A549 treated with ZK216348 at 1 μM for 4 hours (cell line): ENCODE measurements at places on chromosomes 1 and 21. TPM values are rescaled to one million over a fixed set of nuclear protein-coding genes. Genes with fewer than 3 reads are reported as not detected.

PRKAA2 gene
- total RNA-seq, result 1.3 to 2.8 TPM (median 2.3 TPM) in 5 replicates

DCST1 gene
- not detected in 5 replicates for total RNA-seq

GLUL gene
- total RNA-seq, result 15.5 to 23.8 TPM (median 18.7 TPM) in 5 replicates

FCRL4 gene
- total RNA-seq, result not detected in 5 replicates

DHRS3 gene
- 44.3 to 62.2 TPM (median 56.5 TPM) in 5 replicates for total RNA-seq

CELA2B gene
- total RNA-seq, result not detected in 5 replicates

ZNF648 gene
- total RNA-seq, result not detected in 5 replicates

CHI3L1 gene
- total RNA-seq, result 0.18 TPM in 1 of 5 replicates, not detected in the others

ADAMTS4 gene
- total RNA-seq, result 0.02 TPM in 1 of 5 replicates, not detected in the others

TFF2 gene
- not detected in 5 replicates for total RNA-seq

TMEM81 gene
- total RNA-seq, result 1.9 to 2.9 TPM (median 2.1 TPM) in 5 replicates

S100A7A gene
- total RNA-seq, result not detected in 5 replicates

CACNA1E gene
- not detected in 5 replicates for total RNA-seq

DLGAP3 gene
- total RNA-seq, result 0.09 to 0.27 TPM (median 0.26 TPM) in 5 replicates

FRRS1 gene
- total RNA-seq, result 1.1 to 2.2 TPM (median 1.6 TPM) in 5 replicates

GPR61 gene
- total RNA-seq, result not detected in 5 replicates

UTS2 gene
- total RNA-seq, result not detected in 5 replicates

PTPRC gene
- total RNA-seq, result not detected in 5 replicates

E2F2 gene
- 2.1 to 3.5 TPM (median 3.2 TPM) in 5 replicates for total RNA-seq

KLF17 gene
- total RNA-seq, result 0.27 to 0.62 TPM (median 0.52 TPM) in 5 replicates

C1orf35 gene
- 23.9 to 44.1 TPM (median 41.6 TPM) in 5 replicates for total RNA-seq

CLCA1 gene
- not detected in 5 replicates for total RNA-seq

NTNG1 gene
- total RNA-seq, result not detected in 5 replicates

TDRD5 gene
- 0.04 to 0.14 TPM (median 0.07 TPM) in 4 of 5 replicates, not detected in the other for total RNA-seq

VWA5B1 gene
- total RNA-seq, result not detected in 5 replicates

MYOM3 gene
- 5.6 to 7.4 TPM (median 6.9 TPM) in 5 replicates for total RNA-seq

CFAP107 gene
- total RNA-seq, result not detected in 5 replicates

GREM2 gene
- total RNA-seq, result 0.08 to 0.21 TPM (median 0.18 TPM) in 5 replicates

CD53 gene
- not detected in 5 replicates for total RNA-seq

EPRS1 gene
- 67.9 to 87.4 TPM (median 79.2 TPM) in 5 replicates for total RNA-seq

TMEM35B gene
- 13.3 to 16.4 TPM (median 15.1 TPM) in 5 replicates for total RNA-seq

MSTO1 gene
- total RNA-seq, result 35.6 to 48.0 TPM (median 43.2 TPM) in 5 replicates

ZNF697 gene
- total RNA-seq, result 1.4 to 2.0 TPM (median 1.6 TPM) in 5 replicates

LCE3E gene
- total RNA-seq, result 0.27 to 0.31 TPM in 2 of 5 replicates, not detected in the others

SH2D2A gene
- 3.0 to 5.3 TPM (median 4.0 TPM) in 5 replicates for total RNA-seq

CLCA4 gene
- not detected in 5 replicates for total RNA-seq

KCNJ6 gene
- total RNA-seq, result 2.3 to 4.9 TPM (median 3.6 TPM) in 5 replicates

SPRR1B gene
- total RNA-seq, result not detected in 5 replicates

UQCRHL gene
- 6.1 to 15.5 TPM (median 7.8 TPM) in 5 replicates for total RNA-seq

WDR77 gene
- total RNA-seq, result 29.7 to 52.1 TPM (median 48.2 TPM) in 5 replicates

FCRL5 gene
- not detected in 5 replicates for total RNA-seq

VANGL1 gene
- total RNA-seq, result 14.1 to 23.0 TPM (median 21.1 TPM) in 5 replicates

KRTAP13-2 gene
- total RNA-seq, result not detected in 5 replicates

CAMK2N1 gene
- total RNA-seq, result 35.3 to 76.5 TPM (median 64.3 TPM) in 5 replicates

S100A3 gene
- total RNA-seq, result 86.7 to 117 TPM (median 103 TPM) in 5 replicates

TSSK3 gene
- total RNA-seq, result 0.25 TPM in 1 of 5 replicates, not detected in the others

MYBPH gene
- total RNA-seq, result not detected in 5 replicates

COA7 gene
- total RNA-seq, result 17.4 to 23.8 TPM (median 21.7 TPM) in 5 replicates

RCSD1 gene
- total RNA-seq, result 0.08 to 0.10 TPM in 2 of 5 replicates, not detected in the others

TAGLN2 gene
- 993 to 1,093 TPM (median 1,041 TPM) in 5 replicates for total RNA-seq

CXADR gene
- total RNA-seq, result 5.8 to 12.1 TPM (median 9.3 TPM) in 5 replicates
